NCI-H146 (cell line): ENCODE measurements at places on chromosomes 4 and X.

DNA sequence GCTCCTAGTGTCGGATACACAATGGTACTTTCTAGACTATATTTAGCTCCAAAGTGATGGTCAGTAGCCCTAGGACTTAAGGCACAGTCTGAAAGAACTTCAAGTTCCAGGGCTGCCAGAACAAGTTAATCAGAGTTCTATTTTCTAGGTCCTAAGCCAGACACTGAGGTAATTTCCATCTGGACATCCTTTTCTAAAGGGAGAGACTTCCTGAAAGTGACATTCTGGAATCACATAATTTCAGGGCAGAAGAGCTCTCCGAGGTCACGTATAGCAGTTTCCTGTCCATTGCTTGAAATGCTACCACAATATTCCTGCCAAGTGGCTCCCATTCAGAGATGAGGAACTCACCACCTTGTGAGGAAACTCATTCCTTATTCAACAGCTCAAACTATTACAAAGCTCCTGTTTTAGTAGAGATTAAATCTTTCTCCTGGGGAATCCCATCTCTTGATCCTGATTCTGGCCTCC lies 117.9 kb downstream of the COL25A1 start:
- DNase-seq: no peak

GRCh38 chrX:68631336-68631735 lies 16.1 kb upstream of the STARD8 start:
- no peak for DNase-seq

DNA sequence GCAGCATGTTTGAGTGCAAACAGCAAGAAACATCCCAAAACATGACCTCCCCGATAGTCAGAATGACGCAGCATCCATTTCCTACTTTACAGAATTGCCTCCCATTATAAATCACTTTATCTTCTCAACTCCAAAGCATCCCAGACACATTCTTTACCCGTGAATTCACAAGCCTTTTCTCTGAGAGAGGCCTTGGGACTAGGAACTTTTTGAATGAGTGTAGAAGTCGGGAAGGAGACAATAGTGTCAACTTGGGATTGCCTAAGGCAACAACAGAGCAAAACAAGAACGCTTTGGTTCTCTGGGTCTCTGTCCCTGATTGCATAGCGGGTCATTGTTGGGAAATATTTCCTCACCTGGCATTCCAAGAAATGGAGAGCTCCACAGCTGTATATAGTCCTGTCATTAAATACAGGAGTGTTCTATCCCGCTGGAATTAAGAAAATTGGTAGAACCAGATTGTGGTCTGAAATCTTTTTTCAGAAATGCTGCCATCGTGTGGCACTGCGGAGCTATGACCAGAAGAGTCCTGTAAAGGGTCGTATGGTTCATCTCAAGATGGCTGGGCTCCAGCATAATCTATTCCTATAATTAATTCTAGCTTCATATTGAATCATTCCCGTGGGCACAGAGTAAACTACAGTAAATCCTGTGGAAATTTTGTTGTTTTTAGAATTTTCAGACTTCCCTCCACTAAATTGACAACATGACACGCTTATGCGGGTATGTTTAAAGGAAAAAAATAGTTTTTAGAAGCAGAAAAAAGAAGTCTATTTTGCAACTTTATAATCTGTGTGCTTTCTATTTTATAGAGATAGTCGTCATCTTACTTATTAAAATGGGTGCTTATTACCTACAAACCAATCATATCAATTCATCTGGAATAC lies 2.0 kb upstream of the SPP1 start:
- DNase-seq: no peak

DNA sequence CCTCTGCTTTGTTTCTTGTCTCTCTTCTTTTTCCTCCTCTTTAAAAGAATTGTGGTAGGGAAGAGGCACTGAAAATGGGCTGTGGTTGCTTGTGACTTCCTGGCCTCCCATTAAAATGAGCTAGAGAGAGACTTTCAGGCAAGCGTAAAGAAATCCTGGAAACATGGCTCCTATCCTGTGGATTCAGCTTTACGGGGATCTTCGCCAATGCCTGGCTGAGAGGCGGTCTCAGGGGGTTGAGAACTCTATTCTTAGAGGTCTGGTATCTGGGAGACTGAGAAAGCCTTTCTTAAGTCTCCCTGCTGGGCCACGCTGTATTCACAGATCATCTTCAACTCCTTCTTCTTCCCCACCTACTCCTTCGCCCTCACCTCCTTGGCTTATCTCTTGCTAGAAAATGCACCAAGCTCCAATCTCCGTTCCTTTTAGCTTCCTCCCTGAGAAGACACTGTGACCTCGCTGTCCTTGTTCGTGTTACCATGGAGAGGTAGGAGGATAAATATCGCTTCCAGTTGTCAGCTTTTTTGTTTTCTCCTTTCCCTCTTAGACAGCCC lies 542 bp upstream of the KLF8 start:
- no peak for DNase-seq

DNA sequence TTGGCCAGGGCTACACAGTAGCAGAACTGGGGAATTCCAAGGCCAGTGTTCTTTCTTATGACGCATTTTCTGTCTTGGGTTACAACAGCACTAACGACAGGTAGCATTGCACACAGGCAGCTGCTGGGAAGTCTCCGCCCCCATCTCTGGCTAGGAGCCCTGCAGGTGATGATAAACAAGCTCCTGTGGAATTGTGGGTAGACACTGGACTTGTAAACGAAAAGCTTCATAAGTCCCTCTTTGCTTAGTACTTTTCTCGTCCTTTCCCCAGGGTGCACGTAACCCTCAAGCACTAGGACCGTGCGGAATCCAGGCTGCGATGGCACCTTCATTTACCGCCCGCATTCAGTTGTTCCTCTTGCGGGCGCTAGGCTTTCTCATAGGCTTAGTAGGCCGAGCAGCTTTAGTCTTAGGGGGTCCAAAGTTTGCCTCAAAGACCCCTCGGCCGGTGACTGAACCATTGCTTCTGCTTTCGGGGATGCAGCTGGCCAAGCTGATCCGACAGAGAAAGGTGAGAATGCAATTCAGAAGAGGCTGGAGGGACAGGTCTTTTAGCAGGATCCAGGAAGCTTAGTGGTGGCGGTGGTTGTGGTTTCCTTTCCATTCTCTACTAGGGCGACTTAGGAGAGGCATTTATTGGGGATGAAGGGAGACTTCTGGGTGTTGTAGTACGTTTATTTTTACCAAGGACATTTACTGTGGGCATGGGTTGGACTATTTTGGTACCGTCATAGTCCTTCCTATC lies at the start of gene FAAH2:
Gene FAAH2, plus strand, starts transcription at position 200 of the 745 bp plus-strand sequence. Its CDS starts 120 bp downstream, at position 320.
- DNase-seq: peak; percentile 91

GRCh38 chrX:18996536-18996935 lies 12.6 kb upstream of the PHKA2 start:
- DNase-seq: no peak

- DNase-seq: no peak
Observed at GRCh38 chr4:107699466-107700206, 20.4 kb downstream of the PAPSS1 start.

DNA sequence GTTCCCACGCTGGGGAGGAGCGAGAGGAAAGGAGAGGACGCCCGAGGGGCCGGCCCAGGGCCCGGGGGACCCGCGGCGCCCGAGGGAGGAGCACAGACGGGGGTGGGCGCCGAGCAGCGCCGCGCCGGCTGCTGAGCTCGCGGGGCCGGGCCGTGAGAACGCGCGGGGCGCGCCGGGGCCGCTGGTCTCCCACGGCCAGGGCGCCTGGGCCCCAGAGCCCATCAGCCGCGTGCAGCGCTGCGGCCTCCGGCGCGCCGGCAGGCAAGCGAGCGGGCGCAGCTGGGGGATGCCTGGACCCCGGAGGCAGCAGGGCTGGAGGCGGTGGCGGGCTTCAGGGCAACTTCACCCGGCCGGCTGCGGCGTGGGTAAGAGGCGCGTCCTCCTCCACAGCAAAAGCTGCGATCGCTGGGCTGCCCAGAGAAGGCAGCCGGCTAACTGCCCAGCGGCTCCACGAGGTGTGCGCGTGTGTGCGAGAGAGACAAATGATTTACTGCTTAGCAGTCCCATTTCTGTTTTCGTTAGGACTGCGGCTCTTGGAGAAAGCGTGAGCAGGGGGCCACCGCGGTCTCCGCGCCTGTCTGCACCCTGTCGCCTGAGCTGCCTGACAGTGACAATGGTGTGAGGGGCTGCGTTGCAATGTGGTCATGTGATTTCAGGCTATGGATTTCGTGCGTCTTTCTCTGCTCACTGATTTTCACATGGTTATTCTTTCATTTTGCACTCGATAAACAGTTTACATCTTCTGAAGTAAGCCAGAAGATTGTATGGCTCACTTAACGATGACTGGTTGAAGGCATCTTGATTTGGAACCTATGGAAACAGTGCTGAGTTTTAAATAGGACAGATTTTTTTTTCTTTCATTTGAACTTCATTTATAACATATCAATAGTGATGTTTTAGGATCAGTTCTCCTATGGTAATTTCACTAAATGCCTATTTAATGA lies 1.2 kb downstream of the GUCY1A1 start:
- DNase-seq: peak; percentile 4

- DNase-seq: no peak
Observed at GRCh38 chr4:80295826-80296225, 29.4 kb downstream of the FGF5 start.

DNA sequence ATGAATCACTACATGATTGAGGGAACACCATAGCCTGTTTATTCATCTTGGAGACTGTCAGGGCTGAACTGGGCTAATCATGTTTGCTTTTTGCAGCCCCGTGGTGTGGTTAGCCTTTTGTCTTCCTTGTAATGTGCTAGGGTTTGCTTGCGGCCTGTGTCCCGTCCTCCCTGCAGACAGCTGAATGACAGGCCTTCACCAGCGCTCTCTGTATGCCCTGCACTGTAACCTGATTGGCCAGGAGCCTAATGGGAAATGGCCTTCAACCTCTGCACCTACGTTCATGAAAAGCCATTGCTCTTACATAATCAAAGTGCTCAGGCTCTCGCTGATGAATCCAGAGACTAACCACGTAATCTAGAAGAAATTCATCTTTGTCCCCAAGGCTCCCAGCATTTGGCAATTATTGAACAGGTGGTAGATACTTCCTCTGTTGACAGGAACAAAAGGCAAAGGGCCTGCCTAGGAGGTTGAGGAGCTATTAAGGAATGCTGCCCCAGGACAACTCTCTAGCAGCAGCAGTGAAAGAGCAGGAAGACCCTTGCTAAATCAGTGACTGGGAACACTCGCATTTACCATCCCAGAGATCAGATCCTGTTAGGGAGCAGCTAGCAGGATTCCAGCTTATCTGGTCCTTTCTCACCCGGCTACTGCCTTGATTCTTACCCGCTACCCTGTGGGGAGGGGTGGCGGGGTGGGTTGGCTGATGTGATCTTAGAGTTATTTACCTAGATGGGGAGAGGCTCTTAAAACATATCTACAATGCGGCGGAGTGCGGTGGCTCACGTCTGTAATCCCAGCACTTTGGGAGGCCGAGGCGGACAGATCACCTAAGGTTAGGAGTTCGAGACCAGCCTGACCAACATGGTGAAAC lies 42.3 kb upstream of the FAT1 start:
- no peak for DNase-seq

GRCh38 chrX:43188296-43188695 lies 410.3 kb upstream of the PPP1R2C start:
- DNase-seq: no peak

DNA sequence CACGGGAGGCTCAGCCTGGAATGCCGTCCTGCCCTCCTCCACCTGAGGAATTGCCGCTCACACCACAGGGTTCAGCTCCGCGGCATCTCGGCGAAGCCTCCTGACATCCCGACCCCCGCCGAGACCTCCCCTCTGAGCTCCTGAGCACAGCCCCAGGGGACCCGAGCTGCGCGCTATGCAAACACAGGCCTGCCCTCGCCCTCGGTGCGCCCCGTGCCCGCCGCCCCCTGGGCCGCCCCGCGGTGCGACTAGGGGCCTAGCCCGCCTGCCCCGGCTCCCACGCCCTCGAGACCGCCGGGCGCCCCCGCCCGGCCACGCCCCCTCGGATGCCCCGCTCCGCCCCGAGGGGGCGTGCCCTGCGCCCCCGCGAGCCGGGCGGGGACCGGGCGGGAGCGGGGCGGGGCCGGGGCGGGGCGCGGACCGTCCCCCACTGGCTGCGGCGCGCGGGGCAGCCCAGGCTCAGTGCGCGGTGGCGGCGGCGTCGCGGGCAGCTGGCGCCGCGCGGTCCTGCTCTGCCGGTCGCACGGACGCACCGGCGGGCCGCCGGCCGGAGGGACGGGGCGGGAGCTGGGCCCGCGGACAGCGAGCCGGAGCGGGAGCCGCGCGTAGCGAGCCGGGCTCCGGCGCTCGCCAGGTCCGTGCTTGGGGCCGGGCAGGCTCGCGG lies at the start of gene FGFR3:
Gene FGFR3, plus strand, starts transcription at position 462 of the 664 bp plus-strand sequence. CDS start 642 bp downstream, outside the sequence.
- peak; percentile 56 for DNase-seq

DNA sequence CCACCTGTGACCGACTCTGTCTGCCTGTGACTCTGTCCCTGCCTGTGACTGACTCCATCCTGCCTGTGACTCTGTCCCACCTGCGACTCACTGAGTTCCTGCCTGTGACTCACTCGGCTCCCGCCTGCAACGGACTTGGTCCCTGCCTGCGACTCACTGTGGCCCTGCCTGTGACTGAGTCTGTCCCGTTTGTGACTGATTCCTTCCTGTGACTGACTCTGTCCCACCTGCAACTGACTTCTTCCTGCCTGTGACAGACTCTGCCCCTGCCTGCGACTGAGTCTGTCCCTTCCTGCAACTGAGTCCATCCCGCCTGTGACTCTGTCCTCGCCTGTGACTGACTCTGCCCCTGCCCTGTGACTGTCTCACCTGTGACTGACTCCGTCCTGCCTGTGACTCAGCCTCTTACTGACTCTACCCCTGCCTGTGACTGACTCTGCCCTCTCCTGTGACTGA lies 9.6 kb upstream of the UVSSA start:
- no peak for DNase-seq

DNA sequence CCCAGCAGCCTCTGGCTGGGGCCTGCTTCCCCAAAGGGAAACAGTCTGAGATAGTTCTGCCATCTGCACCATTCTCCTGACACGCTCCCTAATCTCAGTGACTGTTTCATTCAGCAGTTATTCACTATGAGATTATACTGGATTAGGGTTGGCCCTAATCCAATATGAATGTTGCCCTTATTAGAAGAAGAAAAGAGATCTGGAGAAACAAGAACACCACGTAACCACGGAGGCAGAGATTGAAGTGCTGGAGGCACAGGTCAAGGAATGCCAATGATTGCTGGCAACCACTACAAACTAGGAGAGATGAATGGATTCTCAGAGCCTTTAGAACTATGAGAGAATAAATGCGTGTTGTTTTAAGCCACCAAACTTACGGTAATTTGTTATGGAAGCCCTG lies 7.4 kb downstream of the ACOX3 start:
- DNase-seq: no peak

DNA sequence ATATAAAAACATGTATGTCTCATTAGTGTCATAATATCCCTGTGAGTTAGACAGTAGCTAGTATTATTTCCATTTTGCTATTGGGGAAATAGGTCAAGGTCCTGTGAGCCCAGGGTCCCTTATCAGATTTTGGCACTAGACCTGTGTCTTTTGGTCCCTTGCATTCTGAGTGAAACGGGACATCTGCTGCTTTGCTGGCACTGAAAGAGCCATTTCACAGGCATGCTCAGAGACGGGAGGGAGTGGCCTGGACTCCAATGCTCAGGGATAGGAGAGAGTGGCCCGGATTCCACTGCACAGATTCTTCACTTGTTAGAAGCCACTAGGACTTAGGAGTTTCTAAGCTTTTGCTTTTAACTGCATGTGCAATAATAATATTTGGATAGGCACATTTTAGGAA lies 177.2 kb downstream of the TSPAN5 start:
- DNase-seq: no peak
